ENCODE measurements at places on chromosomes 4 and X. TPM values are rescaled to one million over a fixed set of nuclear protein-coding genes. Genes with fewer than 3 reads are reported as not detected.

The FOXP3 gene
- total RNA-seq: 3.7 TPM

The MAGEB2 gene
- total RNA-seq: not detected

The GABRE gene
- total RNA-seq: not detected

The RAB41 gene
- not detected for total RNA-seq

The RAP2C gene
- total RNA-seq: 51.9 TPM

The IL2RG gene
- total RNA-seq: 225 TPM

GRCh38 chrX:100316987-100317386 is 93.1 kb downstream of the PCDH19 start:
- no peaks in the 10 kb centered on the region for H3K4me1 ChIP-seq
- no peak for DNase-seq
- H3K4me3 ChIP-seq: no peak overlapping the region
- H3K27ac ChIP-seq: no peak overlapping the region
- no peaks in the 10 kb centered on the region for H3K36me3 ChIP-seq

DNA sequence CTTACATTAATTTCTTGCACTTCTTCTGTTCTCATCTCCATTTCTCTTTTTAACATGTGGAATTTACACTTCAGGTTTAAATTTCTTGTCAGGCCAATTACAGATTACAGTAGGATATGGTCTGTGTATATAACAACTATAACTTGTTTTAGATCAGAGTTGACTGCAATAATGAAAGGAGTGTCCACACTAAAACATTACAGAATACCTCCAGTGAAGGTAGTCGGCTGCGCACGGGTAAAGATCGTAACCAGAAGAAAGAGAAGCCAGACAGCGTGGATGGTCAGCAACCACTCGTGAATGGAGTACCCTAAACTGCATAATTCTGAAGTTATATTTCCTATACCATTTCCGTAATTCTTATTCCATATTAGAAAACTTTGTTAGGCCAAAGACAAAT is 32.6 kb upstream of the FMR1NB start:
- no peak overlapping the region for H3K27ac ChIP-seq
- no peak for DNase-seq
- no peak overlapping the region for H3K4me3 ChIP-seq
- no peaks in the 10 kb centered on the region for H3K4me1 ChIP-seq

DNA sequence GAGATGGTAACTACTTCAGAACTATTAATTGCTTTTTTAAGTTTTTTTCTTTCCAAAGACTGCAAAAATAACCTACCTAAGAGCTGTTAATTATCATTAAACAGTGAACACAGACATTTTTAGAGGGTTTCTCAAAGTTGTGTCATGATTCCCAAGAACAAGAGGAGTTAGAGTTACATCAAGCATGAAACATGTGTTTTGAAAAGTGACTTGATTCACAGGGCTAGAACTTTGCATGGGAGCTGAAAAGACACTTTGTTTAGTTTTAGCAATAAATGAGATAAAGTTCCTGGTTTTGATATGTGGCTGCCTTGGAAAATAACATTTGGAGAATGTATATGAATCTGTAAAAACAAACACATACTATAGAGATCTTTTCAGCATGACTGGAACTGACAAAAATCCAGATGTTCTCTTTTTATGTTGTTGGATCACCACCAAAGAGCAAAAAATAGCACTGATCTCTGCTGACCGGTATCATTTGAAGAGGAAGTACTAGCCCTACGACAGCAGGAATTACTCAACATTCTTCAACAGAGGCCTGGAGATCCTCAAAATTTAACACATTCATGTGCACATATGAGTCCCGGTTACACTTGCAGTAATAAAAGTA is 173.0 kb upstream of the PCDH18 start:
- no peak overlapping the region for H3K27ac ChIP-seq
- DNase-seq: no peak
- no peaks in the 10 kb centered on the region for H3K4me1 ChIP-seq
- H3K4me3 ChIP-seq: no peak overlapping the region
- H3K36me3 ChIP-seq: no peaks in the 10 kb centered on the region
- H3K27me3 ChIP-seq: no peaks in the 10 kb centered on the region

GRCh38 chr4:147587041-147587440 is 30.2 kb upstream of the TMEM184C start:
- no peak overlapping the region for H3K27ac ChIP-seq
- no peak for DNase-seq
- no peaks in the 10 kb centered on the region for H3K36me3 ChIP-seq
- no peaks in the 10 kb centered on the region for H3K27me3 ChIP-seq
- no peak overlapping the region for H3K4me3 ChIP-seq

- no peak overlapping the region for H3K27ac ChIP-seq
- no peak for DNase-seq
- H3K36me3 ChIP-seq: no peaks in the 10 kb centered on the region
Measured at GRCh38 chrX:104347860-104348259, 93.1 kb upstream of the ESX1 start.

DNA sequence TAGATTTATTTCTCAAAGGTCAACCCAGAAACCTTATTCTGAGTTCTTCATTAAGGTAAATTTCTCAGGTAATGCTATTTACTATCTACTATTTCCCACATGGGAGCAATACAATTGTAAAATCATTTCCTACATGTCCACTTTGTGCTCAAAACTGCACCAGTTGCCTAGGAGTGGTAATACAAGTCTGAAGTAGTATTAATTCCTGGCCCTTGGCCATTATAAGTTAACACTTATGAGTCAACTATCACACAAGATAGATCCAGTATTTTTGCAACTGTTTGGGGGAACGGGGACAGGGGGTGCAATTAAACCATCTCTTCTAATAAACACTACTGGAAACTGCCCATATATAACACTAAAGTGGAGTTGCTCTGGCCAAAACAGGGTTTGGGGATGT is 48.9 kb downstream of the ACSL4 start:
- no peak for DNase-seq
- H3K4me3 ChIP-seq: no peak overlapping the region
- H3K27ac ChIP-seq: no peak overlapping the region
- no peaks in the 10 kb centered on the region for H3K27me3 ChIP-seq
- no peaks in the 10 kb centered on the region for H3K4me1 ChIP-seq

DNA sequence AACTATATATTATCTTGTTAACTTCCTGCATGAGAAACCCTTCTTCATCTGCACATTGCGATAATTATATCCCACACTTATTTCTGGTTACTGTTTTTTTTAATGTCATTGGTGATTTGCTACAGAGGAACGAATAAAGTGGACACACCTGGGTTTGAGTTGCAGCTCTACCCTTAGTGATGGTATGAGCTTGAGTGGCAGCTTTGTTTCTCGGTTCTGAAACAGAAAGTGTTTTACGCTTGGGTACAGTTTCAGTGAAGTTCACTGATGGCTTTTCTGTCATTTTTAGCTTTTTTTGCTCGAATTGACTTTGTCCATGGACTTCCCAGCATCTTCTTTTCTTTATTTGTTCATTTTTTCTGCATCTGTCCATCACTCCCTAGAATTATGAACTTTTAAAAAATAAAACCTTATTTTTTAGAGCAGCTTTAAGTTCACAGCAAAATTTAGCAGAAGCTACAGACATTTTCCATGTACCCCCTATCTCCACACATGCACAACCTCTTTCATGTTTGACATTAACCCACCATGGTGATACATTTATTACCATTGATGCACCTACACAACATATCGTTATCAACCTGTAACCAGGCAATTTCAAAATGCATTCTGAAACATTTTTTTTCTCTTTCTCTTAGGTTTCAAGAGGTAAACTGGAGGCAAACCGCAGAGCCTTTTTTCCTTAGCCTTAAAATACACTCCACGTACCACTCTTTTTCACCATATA is 1041.6 kb upstream of the PRKX start:
- H3K27ac ChIP-seq: no peak overlapping the region
- no peaks in the 10 kb centered on the region for H3K36me3 ChIP-seq
- H3K4me1 ChIP-seq: no peaks in the 10 kb centered on the region
- no peak overlapping the region for H3K4me3 ChIP-seq
- H3K27me3 ChIP-seq: no peaks in the 10 kb centered on the region

GRCh38 chr4:84677995-84678394 is 95.1 kb downstream of the CDS1 start:
- no peaks in the 10 kb centered on the region for H3K27me3 ChIP-seq
- H3K4me1 ChIP-seq: no peaks in the 10 kb centered on the region
- no peak overlapping the region for H3K27ac ChIP-seq
- no peak for DNase-seq
- H3K36me3 ChIP-seq: no peaks in the 10 kb centered on the region
- no peak overlapping the region for H3K4me3 ChIP-seq

GRCh38 chr4:63583007-63583406 is 826.2 kb downstream of the TECRL start:
- no peaks in the 10 kb centered on the region for H3K4me1 ChIP-seq
- H3K36me3 ChIP-seq: no peaks in the 10 kb centered on the region
- H3K27me3 ChIP-seq: no peaks in the 10 kb centered on the region
- DNase-seq: no peak
- no peak overlapping the region for H3K27ac ChIP-seq

- H3K27me3 ChIP-seq: no peaks in the 10 kb centered on the region
- H3K4me1 ChIP-seq: no peaks in the 10 kb centered on the region
- H3K27ac ChIP-seq: no peak overlapping the region
- no peak for DNase-seq
Measured at GRCh38 chrX:8726031-8726652, 5.8 kb downstream of the ANOS1 start.

DNA sequence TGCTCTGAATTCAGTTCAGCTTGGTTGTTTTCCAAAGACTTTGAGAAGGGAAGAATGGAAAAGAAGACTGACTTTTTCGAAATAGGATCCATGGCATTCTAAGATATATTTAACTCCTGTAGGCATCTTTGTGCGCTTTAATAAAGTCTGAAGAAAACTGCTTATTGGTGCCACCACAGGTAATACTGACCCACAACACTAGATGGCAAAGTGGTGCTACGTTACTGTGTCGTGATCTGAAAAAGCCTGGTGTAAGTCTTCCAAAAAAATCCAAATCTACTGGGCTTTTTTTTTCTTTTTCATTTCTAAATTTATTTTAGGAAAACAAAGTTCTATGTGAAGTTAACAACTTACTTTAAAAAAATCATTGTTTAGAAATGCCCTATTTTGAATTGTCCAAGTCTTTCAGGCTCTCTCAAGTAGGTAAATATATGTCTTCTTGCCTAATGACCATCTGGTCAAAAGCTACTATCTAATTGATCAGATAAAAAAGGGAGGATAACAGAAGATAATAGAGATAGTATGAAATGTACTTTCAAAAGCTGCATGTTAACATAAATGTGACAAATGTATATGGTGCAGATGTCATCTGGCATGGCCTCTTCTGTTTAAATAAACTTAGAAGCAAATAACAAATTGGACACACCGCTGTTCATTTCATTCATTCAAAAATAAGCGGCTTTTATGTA is 47.0 kb upstream of the MID1IP1 start:
- H3K27me3 ChIP-seq: no peaks in the 10 kb centered on the region
- no peak overlapping the region for H3K27ac ChIP-seq
- H3K4me1 ChIP-seq: no peaks in the 10 kb centered on the region
- peak; percentile 13 for DNase-seq
- no peaks in the 10 kb centered on the region for H3K36me3 ChIP-seq

- no peaks in the 10 kb centered on the region for H3K27me3 ChIP-seq
- no peaks in the 10 kb centered on the region for H3K36me3 ChIP-seq
- H3K27ac ChIP-seq: no peak overlapping the region
- no peak for DNase-seq
Measured at GRCh38 chr4:32633421-32633820, 1913.3 kb downstream of the PCDH7 start.

GRCh38 chr4:86641516-86642090 is 47.5 kb downstream of the PTPN13 start:
- no peak for DNase-seq
- H3K36me3 ChIP-seq: no peaks in the 10 kb centered on the region
- H3K27me3 ChIP-seq: no peaks in the 10 kb centered on the region
- no peak overlapping the region for H3K27ac ChIP-seq
- H3K4me1 ChIP-seq: no peaks in the 10 kb centered on the region

DNA sequence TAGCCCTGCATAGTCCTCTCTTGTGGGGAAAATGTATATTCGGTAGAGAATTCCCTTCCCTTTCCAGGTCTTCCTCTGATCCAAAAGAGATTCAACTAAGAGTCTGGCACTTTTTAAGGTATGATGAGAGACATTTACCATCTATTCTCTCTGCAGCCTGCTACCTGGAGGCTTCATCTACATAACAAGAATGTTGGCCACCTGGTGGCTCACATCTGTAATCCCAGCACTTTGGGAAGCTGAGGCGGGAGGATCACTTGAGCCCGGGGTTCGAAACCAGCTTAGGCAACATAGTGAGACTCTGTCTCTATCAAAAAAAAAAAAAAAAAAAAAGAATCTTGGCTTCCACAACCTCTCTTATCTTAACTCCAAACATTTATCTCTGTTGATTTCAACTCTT is 40.4 kb upstream of the NOCT start:
- no peaks in the 10 kb centered on the region for H3K27me3 ChIP-seq
- no peak overlapping the region for H3K27ac ChIP-seq
- H3K36me3 ChIP-seq: no peaks in the 10 kb centered on the region
- no peak overlapping the region for H3K4me3 ChIP-seq

- no peaks in the 10 kb centered on the region for H3K4me1 ChIP-seq
- no peak overlapping the region for H3K4me3 ChIP-seq
- H3K36me3 ChIP-seq: no peaks in the 10 kb centered on the region
- no peak overlapping the region for H3K27ac ChIP-seq
Measured at GRCh38 chr4:89152972-89153371, 41.6 kb downstream of the TIGD2 start.
